ENCODE measurements at places on chromosomes 3 and 15. TPM values are rescaled to one million over a fixed set of nuclear protein-coding genes. Genes with fewer than 3 reads are reported as not detected.

DNA sequence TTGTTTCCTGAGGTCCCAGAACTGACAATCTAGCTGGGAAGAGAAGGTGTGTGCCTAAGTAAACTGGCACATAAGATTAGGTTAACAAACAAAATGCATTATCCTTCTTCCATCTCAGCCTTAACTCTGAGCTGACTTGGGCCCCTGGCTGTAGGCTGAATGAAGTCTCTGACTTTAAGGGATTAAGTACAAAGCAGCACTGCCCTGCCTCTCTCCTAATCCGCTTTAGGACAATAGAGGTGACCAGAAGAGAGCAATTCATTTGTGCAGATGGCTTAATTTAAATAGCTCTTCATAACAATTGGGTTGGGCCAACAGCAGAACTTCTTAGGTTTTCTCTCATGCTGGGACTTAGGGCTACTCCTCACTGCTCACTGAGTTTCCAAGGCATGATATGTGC, 181.6 kb upstream of the SOX14 start:
- no peak for DNase-seq

Gene NRROS
- 2.8 TPM for polyA plus RNA-seq

DNA sequence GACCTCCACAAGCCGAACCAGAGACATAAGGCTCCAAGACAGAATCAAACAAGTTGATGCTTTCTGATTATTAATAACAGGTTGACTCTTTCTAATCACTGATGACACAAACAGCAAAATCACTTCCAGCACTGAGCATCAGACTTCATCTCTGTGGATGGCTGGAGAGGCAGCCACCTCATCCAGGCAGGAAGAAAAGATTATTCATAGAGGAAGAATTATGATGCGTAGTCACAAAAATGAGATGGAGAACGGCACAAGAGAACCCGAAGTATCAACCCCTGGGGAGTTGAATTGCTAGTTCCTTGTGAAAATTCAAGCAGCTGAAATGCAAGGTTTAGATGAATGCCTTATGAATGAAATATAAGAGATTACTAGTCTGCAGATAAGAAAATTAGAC, 49.9 kb upstream of the LMCD1 start:
- DNase-seq = no peak

GRCh38 chr15:29476503-29477080, 207.0 kb upstream of the NSMCE3 start:
- no peak for DNase-seq

Gene SLC28A2
- polyA plus RNA-seq = 0.42 TPM

- DNase-seq = no peak
Measured at GRCh38 chr3:130975251-130975650, 51.4 kb downstream of the ASTE1 start.

GRCh38 chr3:136008732-136009470, 43.4 kb downstream of the PPP2R3A start:
- DNase-seq = no peak

DNA sequence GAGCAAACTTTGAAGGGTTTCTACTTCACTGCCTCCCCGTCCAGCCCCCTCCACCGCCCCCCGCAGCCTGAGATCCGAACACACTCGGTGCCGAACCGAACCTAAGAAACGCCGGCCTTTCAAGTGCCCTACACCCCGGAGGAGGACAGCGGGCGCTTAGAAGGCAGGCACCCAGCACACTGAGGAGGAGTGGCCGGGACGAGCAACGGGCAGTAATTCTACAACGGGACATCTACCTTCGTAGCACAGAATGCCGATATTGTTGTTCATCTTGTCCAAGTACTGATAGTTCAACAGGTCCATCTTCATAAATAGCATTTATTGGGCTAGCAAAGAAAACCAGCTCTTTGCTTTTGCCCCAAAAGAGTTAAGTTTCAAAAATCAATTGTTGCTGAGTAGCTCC, 513 bp downstream of the VGLL4 start:
- DNase-seq = no peak

DNA sequence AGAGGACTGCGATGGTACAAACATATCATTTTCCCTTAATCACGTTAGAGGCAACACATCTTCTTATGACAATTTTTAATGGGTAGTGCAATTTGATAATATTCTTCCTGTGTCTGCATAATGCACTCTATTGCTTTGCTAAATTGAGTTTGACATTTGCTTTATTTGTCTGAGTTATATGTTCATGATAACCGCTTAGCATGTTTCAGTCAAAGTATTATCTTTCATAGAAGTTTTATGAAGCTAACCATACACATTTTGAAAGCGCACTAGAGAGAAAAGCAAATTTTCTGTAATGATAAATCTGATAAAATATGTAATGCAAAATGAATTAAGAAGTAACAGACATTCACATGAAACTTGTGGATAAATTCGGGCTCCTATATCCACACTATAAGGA, 1276.9 kb downstream of the ZPLD1 start:
- no peak for DNase-seq

GRCh38 chr3:108511055-108511454, 659 bp upstream of the MYH15 start:
- DNase-seq = no peak

DNA sequence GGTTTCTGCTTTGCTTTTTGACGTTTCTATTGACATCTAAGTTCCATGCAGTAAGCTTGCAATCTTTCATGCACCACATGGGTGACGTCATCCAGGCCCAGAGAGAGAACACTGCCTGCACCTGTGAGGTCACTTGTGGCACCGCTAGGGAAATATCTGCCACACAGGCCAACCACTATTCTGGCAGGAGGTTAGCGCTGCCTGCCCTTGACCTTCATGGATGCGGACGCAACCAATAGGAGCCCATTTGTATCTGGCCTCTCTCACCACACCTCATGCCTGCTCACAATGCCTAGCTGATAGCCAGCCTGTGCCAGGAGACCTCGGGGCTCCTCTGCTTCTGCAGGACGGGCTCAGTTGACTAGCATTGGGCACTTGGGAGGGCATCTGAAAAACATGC, 55.8 kb upstream of the PRR23E start:
- no peak for DNase-seq

- DNase-seq = no peak
Measured at GRCh38 chr3:134449277-134449676, 36.5 kb downstream of the ANAPC13 start.

- no peak for DNase-seq
Measured at GRCh38 chr15:76339305-76340197, 3.0 kb downstream of the ISL2 start.

GRCh38 chr15:48242015-48242414, 35.9 kb downstream of the SLC12A1 start:
- no peak for DNase-seq

Gene CDHR4
- polyA plus RNA-seq = not detected

Gene CADPS
- 2.5 TPM for polyA plus RNA-seq

GRCh38 chr15:89964232-89964954, 36.7 kb upstream of the ZNF710 start:
- no peak for DNase-seq

DNA sequence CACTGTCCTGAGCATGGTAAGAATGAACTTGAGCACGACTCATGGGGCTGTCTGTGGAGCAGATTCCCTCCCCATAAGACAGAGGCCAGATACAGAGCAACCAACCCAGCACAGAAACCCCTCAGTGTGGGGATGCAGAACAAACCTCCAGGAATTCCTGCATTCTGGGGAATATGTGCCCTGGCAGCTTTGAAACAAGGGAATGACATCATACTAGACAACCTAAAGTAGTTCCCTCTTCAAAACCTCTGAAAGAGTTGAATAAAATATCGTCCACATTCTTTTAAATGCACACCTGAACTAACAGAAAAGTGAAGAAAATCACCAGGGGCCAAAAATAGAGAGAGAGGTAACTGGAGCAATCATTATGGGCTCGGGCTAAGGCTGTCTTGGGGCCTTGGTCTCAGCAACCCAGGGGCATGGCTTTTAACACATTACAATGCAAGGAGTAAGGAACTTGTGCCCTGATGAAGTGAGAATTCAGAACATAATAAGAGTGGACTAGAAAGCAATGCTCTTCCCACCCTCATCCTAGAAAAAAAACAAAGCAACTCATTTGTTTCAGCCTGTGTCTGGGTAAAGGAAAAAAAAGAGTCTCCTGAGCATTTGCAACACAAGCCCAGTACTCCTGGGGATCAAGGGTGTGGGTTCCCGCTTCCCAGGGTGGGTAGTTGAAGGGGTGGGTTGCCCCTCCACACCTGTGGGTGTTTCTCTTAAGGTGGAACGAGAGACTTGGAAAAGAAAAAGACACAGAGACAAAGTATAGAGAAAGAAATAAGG, 43.9 kb downstream of the ADIPOQ start:
- DNase-seq = no peak

Gene MUC20
- polyA plus RNA-seq = 42.1 TPM

GRCh38 chr15:70504299-70504951, 258.9 kb downstream of the UACA start:
- no peak for DNase-seq

Gene NR1I2
- polyA plus RNA-seq = 0.73 TPM

Gene CHRD
- 17.2 TPM for polyA plus RNA-seq

Gene MRAS
- 31.8 TPM for polyA plus RNA-seq

GRCh38 chr3:10768708-10769394, 47.2 kb upstream of the SLC6A11 start:
- DNase-seq = no peak

DNA sequence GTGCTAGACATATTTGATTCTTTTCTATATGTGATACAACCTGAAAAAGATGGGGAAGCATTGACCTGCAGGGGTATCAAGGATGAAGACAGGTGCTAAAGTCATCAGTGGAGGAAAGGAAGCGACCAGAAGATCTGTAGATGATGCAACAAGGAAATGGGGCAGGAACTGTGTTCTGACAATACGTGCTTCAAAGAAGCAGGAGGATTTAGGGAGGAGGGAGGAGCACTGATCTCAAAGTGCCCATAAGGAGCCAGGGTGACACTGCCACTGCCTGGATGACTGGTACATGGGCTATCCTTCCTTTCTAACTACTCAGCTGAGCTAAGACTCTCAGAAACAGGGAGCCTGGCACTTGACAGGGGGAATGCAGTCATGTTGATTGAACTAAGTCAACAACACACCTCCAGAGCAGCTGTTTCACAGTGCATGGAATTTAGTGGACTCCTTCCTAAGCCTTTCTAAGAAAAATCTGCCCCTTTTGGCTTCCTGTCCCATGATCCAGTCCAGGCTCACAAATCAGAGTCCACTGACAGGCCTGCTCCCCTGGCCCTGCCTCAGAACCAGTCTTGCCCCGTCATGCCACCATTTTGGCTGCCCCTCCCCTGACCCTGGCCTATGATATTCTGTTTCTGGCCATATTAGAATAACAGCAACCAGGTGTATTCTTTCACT, 12.0 kb downstream of the LYSMD4 start:
- no peak for DNase-seq

Gene EPHB3
- 24.2 TPM for polyA plus RNA-seq

DNA sequence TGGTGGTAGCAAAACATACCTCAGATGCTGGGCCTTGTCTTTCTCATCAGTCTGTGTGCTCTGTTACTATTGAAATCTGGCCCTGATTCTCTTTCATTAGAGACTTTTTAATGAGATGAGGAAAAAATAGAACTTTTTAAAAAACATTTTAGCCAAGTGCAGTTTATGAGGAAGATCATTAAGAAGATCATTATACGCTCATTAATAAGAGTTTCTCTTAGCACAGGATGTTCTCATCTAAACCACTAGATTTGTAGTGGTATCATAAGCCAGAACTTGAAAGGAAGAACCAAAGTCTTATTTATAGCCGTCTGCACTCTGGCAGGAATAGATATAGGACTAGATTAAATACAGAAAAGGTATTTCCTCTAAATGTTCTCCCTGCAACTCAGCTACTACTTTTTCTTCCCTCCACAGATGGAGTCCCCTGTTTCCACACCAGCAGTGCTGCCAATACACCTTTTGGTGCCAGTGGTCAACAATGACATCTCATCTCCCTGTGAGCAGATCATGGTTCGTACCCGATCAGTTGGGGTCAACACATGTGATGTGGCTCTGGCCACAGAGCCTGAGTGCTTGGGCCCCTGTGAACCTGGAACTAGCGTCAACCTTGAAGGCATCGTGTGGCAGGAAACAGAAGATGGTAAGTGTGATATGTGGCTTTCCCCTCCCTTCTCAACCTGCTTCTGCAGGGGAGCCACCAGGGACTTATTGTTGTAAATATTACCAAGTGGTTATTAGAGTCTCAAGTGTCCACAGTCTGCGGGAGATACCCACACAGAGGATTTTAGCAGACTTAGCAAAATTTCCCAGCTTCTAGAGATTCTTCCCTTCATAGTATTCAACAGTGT, 152.8 kb downstream of the RBPMS2 start:
- no peak for DNase-seq

GRCh38 chr3:83500422-83500821, 1458.4 kb upstream of the CADM2 start:
- no peak for DNase-seq

Gene PPM1L
- polyA plus RNA-seq = 7.3 TPM

Gene A4GNT
- polyA plus RNA-seq = 0.12 TPM

DNA sequence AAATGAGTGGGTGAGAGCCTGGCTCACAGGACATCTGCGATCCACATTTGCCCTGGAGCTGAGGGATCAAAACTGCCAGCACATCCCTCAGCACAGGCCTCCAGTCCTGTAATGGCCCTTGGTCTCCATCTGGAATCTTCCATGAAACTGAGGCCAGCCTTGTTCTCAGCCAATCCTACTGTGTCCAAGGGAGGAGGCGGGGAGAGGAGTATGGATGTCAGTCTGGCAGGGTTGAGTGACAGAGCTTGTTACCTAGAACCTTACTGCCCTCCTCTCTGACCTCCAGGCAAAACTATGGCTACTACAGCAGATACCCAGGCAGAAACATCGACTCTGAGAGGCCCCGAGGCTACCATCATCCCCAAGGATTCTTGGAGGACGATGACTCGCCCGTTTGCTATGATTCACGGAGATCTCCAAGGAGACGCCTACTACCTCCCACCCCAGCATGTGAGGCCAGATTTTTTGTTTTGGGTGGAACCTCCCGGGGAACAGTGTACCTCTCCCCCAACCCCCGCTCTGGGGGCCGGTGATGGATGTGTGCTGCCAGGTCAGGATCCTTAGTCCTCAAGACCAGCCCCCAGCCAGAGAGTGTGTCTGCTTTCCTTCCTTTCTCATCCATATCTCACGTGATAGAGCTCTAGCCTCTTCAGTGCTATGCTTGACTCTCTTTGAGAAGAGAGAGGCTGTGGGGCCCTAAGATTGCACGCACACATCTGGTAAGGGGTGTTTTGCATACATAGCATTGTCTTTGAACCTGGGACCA, 41.3 kb downstream of the CHDH start:
- DNase-seq = no peak

- DNase-seq = no peak
Measured at GRCh38 chr15:101479342-101479845, 10.1 kb downstream of the PCSK6 start.

DNA sequence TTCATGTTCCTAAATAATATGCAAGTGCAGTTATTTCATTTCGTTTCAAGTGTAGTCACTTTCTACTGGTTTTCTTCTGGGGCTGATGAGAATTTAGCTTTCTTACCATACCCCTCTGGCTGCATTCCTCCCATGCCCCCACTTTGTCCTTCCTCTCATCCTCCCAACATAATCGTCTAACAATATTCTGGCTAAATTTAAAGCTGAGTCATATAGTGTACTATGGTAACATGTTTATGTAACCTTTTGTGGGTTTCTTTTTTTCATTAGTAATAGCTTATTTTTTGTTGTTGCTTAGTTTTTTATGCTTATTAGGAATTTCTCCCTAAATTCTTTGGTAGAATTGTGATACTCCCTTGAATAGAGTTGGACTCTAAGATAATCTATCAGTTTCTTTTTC, 30.5 kb downstream of the DUT start:
- no peak for DNase-seq
